SK-MEL-5 (cell line): ENCODE measurements at places on chromosomes 3 and 15.
A peak's percentile ranks its signal among the peaks of the same experiment; 100 is the strongest.

GRCh38 chr3:172107403-172107802 is 68.0 kb downstream of the FNDC3B start:
- DNase-seq: no peak

DNA sequence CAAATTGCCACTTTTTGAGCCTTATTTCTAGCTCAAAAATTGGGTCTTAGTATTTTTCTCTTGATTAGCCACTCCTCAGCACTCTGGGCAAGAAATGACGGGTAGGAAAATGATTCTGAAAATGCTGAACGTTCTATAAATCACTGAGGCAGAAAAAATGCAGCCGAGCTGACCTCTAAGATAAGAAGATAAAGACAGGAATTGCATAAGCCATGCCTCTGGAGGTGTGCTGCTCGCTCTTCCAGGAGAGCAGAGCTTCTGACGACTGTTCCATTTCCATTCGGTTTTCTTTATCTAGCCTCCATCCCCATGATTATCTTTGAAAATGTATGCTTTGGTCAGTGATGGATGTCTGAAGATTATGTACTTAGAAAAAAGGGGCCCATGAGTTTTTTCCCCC is 558.8 kb upstream of the ADAMTS9 start:
- no peak for DNase-seq

DNA sequence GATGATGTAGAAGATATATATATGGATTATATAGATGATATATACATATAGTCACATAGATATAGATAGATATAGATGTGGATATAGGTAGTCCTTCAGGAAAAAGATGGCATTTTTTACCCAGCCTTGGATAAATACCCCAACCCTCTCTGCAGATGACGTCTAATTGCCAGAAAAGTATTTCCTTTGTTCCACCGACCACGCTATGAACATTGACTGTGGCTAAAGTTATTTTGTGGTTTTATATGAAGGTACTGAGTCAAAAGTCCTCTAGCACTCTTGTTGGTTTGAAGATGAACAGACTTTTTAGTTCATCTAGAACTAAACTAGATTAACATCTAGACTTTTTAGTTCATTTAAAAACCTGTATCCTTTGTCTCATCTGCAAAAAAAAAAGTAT is 207.7 kb downstream of the PLOD2 start:
- DNase-seq: no peak

DNA sequence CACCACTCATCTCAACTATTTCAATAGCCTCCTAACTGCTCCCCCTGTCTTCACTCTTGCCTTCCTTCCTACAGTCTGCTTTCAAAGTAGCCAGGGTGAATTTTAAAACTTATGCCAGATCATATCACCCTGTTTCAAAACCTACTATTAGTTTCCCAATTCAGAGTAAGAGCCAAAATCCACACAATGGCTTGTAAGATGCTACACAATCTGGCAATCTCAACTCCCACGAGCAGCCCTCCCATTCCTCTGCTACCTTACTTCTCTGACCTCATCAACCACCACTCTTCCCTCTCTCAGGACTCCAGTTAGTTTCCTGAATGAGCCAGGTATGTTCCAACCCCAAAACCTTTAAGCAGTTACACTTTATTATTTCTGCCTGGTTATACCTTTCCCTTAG is 62.5 kb downstream of the VPS13C start:
- no peak for DNase-seq

DNA sequence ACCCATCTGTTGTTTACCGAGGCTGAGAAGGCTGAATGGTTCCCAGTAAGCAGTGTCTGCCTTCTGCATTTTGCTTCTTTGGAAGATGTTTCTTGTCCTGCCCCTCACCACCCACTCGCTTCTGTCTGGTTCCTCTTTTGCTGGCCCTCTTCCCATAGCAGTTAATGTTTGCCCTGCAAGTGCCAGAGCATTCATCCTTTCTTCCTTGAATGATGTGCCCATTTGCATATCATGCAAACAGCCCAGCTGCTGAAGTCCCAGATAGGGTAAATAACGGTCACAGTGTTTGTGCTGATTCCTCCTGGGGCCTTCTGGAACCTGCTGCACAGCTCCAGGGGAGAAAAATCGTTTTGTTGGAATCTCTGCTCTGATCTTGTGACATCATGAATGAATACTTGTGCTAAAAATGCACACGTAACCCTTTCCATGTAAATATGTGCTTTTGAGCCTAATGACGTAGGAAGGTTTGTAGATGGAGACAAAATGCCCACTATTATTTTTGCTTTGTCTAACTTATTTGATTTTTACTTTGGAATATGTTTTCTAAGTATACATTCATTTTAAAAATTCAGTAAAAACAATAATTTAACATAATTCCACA is 381.0 kb downstream of the SOX2 start:
- peak; percentile 93 for DNase-seq

- no peak for DNase-seq
Observed at GRCh38 chr3:128343287-128344051, 123.2 kb downstream of the DNAJB8 start.

DNA sequence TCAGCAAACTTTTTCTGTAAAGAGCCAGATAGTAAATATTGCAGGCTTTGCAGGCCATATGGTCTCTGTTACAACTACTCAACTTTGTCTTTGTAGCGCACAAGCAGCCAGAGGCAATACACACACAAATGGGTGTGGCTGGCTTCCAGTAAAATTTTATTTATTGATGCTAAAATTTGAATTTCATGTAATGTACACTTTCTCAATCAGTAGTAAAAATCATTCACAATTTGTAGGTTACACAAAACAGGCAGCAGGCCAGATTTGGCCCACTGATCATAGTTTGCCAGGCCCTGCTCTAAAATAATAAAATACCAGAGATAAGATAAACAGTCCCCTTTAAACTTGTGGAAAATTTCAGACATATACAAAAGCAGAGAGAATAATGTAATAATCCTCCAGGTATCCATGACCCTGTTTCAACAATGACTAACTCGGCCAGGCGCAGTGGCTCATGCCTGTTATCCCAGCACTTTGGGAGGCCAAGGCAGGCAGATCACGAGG is 330.3 kb downstream of the SHQ1 start:
- DNase-seq: no peak

DNA sequence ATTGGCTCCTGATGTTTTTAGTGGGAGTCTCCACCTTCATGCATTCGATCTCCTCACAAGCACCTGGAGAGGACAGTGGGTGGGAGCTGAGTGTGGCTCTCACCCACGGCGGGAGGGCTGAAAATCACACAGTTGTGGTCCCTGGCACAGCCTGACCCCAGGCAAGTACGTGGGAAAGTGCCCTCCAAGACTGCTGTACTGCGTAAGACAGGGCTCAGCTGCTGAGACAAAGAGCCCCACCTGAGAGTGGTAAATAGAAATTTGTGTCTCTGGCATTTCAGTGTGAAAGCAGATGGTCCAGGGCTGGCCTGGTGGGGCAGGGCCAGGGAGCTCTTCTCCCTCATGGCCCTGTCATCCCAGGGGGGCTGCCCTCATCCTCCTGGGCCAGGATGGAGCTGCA is 77.4 kb upstream of the IQSEC1 start:
- DNase-seq: no peak

DNA sequence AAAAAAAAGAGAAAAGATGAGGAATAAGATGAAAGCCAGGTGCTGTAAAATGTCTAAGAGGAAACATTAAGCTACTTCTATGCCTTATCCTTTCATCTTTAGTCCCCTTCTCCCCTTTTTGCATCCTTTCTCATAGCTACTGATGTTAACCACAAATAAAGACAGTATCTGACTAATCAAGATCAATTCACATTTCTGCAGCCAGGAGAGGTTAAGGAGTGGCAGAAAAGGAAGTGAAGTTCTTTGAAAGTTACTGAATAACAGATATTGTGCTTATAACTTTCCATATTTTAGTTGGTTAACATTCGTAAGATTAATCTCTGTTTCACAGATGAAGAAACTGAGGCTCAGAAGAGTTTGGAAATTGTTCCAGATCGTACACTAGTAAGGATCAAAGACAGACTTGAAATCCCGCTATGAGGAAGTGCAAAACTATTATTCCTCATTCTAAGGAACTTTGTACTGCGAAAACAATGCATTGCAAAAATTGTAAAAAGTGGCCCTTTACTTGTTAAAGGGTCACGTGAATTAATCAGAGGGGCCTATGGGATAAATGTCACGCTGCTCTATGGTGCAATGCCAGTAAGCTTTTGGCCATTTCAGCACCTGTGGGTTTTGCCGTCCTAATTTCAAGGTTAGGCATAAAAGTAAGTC is 117.7 kb upstream of the GRM7 start:
- DNase-seq: no peak

DNA sequence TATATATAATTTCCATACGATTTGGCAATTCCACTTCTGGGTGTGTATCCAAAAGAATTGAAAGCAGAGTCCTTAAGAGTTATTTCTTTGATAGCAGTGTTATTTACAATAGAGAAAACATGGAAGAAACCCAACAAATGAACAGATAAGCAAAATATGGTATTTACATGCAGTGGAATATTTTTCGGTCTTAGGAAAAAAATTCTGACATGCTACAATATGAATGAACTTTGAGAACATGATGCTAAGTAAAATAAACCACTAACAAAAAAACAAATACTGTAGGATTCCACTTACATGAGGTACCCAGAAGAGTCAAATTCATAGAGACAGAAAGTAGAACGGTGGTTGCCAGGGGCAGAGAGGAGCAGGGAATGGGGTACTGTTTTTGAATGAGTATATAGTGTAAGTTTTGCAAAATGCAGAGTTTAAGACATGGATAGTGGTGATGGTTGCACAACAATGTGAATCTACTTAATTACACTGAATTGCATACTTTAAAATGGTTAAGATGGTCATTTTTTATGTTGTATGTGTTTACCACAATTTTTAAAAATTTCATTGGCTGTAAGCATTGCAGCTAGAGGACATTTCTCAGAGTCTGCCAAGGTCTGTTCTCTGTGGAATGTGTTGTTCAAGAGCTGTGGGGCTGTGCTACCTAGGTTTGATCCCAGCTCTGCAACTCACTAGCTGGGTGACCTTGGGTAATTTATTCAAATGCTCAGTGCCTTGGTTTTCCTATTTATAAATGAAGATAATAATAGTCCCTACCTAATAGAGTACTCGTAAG is 122.1 kb downstream of the MEX3B start:
- DNase-seq: no peak

- no peak for DNase-seq
Observed at GRCh38 chr15:67701669-67702068, 123.6 kb upstream of the SKOR1 start.

DNA sequence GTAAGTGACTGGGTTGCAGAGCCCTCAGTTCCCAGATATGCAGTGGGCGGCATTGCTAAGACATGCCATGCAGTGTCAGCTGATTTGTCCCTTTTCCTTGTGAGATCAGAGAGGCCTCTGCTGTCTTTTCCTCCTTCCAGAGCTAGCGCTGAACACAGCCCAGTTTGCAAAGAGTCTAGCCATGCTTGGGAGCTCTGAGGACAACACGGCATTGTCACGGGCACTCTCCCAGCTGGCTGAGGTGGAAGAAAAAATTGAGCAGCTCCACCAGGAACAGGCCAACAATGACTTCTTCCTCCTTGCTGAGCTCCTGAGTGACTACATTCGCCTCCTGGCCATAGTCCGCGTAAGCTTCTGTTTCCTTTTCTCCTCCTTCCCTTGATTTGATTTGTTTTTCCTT is 20.0 kb upstream of the SNX22 start:
- no peak for DNase-seq

DNA sequence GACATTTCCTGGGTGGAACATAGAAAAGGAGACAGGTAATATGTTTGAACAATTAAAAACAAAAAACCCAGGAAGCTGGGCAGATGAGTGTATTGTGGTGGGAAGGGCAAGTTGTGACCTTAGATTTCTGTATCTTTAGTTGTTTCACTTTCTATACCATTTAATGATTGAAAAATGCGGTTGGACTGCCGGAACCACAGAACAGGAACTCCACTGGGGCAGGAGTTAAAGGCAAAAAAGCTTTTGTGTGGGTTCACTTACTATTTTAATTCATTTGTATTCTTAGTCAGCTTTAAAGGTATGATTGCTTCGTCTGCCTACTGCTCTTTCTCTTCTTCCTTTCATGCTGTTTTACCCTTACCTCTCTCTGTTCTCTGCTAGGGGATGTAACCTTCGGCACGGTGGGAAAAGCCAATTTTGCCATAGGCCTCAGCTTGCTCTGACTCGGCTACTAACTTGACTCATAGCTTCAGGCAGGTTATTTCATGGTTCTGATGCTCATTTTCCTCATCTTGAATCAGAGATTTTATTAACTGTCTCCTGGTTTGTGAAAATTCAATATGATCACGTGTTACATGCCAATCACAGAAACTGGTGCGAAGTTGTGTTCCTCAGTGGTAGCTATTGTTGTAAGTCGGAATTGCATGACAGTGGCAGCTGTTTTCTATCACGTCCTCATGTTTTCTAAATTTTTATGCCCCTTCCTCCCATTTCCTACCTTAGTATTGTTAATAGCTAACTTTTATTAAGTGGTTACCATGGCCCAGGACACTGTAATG is 1.6 kb upstream of the MCTP2 start:
- DNase-seq: no peak

- peak; percentile 42 for DNase-seq
Observed at GRCh38 chr15:25775317-25775912, 87.7 kb downstream of the ATP10A start.

DNA sequence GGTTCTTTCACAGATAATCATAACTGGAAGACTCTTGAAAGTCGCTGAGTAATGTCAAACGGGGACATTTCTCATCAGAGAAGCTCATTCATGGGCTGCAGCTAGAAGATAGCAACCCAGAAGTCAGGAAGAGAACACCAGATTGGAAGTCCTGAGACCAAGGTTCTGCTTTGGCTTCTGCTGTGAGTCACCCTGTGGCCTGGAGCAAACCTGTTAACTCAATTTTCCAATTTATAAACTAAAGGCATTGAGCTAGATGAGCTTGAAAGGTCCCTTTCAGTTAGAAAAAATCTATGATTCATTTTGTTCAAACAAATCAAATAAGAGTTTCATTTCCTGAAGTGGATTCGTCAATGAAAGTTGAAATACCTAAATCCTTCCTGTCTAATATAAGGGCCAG is 402.2 kb downstream of the EPHB1 start:
- peak; percentile 62 for DNase-seq

DNA sequence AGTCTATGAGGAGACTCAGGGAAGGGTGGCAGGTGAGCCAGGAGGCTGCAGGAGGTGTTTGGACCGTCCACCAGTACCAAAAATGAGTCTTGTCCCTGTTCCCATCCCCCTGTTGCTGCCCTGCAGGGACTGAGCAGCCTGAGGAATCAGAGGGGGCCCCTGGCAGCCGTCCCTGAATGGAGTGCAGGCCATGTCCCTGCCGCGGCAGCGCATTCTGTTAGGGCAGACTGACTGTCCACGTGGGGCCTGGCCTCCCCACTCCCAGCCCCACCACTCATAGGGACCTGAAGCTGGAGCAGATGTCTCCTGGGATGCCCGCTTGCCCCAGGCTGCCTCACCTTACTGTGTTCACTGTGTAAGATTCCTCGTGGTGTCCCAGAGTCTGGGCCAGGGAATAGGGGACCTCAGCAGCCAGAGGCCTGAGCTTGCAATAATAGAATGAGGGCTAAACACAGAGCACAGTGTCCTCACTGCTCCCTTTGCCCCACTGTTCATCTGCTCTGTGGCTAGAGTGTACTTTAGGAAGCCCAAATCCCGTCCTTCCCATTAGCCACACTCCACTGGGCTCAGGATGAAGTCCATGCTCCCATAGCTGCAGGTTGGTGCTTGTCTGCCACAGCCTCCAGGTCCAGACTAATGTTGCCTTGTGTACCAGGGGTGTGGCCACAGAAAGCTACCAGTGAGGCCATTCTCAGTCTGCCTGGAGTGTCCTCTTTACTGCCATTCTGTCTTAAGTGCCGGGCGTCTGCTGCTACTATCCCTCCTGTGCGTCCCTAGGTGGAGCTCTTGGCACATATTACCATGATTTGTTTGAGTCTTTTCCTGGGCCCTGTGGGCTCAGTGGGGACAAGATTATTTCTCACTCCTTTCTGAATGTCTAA is 63.2 kb downstream of the HCN4 start:
- DNase-seq: peak; percentile 85
